ENCODE measurements at places on chromosomes 6 and 20.

DNA sequence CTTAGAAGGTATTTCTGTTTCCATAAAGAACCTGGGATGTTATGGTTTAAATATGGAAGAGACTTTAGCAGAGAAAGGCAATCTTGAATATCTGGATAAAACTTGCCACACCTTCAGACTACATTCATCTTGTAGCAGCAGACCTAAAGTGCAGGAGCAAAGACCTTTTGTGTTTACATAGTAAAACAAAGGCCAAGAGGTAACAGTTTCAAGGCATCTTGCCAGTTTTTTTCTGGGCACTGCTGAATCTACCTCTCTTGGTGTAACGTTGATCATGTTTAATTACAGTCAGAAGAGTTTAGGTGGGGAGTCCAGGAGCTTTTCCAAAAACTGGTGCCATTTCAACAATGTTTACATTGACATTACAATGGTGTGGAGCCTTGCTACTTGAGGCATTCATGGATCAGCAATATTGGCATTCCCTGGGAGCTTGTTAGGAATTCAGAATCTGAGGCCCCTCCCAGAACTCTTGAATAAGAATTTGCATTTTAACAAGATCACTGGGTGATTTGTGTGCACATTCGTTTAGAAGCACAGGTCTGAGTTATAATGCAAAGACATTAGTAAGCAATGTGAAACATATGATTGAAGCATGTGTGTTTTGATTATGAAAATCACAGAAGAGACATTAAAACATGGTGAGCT, 94.5 kb downstream of the F13A1 start:
- no peak for DNase-seq

GRCh38 chr20:57593134-57593886, 26.9 kb downstream of the ZBP1 start:
- peak; percentile 56 for DNase-seq

DNA sequence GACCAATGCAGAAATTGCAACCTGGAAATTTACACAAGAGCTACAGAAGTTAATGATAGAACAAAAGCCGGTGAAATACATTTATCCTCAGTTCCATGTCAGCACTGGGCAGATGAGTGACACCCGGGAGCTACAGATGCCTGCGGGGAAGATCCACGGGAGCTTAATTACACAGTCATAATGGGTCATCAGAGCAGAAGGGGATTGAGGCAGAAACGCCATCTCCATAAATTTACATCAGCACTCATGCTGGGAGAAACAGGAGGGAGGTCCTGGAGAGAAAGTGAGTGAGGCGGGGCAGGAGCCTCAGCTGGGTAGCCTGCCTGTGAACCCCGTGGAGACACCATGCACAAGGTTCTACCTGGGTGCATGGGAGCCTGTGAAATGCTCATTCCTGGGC, 37.6 kb upstream of the CST7 start:
- DNase-seq = no peak

DNA sequence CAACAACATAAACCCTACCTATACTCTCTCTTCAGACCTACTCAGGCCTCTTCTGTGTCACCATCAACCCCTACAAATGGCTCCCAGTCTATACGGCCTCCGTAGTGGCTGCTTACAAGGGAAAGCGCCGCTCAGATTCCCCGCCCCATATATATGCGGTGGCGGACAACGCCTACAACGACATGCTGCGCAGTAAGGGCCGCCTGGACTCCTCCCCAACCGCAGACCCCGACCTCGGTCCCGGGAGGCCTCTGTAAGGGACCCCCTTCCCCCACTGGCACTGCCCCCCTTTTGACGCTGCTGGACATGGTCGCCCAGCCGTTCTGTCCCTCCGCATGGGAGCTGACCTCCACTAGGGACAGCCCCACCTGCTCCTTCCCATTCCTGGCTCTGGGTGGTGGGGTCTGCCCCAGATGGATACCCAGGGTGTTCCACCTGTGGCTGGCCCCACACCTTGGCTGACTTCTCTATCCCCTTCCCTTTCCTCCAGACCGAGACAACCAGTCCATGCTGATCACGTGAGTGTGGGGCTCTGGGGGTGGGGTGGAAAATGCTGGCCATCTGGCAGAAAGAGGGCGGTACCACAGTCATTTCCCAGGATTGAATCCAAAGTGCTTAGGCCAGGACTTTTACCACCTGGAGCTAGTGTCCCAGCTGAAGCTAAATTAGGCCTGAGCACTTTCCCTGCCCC, 25.0 kb downstream of the MYH7B start:
- DNase-seq = peak; percentile 68

GRCh38 chr20:14979453-14979986, 642.1 kb upstream of the FLRT3 start:
- no peak for DNase-seq
